Cardiac muscle cell (in vitro differentiated cells and primary cell): ENCODE measurements at places on chromosomes 16 and 17. TPM values are rescaled to one million over a fixed set of nuclear protein-coding genes. Genes with fewer than 3 reads are reported as not detected.

Gene NME1
- total RNA-seq: 58.9 and 104 TPM in 2 replicates

DNA sequence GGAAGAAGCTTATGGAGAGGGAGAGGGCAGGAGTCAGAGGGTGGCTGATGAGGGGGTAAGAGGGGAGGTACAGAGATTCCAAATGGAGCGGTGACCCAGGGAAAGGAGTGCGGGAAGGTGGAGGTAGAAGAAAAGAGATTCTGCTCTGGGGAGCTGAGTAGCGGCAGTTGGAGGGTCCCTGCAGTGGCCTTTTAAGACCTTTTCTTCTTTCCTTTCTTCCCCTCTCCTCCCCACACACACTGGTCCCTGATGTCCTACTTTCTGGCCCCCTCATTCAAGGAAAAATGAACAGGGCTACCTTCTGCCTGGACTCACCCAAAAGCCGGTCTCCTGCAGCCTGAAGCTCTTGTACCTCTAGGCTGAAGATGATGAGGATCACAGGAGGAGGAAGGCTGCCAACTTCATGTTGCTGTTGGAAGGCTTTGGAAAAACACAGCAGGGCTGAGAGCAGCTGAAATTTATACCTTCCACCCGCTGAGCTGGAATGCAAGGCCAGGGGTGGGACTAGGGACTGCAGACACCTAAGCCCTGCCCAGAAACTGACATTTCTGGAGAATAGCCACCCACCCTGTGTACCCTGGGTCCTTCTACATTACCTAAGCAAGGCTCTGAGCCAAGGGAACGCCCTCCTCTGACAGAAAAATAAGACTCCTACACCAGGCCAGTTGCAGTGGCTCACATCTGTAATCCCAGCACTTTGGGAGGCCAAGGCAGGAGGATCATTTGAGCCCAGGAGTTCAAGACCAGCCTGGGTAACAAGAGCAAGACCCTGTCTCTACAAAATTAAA is 9.4 kb upstream of the HEATR6 start:
- DNase-seq: no peak

DNA sequence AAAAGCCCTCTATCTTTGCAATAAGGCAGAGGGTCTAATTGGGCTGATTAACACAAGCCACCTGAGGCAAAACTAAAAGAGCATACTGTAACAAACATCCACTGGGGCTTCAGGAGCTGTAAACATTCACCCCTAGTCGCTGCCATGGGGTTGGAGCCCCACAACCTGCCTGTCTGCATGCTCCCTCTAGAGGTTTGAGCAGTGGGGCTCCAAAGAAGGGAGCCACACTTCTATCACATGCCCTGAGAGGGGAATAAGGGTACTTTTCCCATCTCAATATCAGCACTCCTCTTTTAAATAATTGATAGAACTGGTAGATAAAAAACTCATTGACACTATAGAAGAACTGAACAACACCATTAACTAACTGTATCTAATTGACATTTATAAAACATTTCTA is 130.1 kb upstream of the COX10 start:
- DNase-seq: no peak

- peak; percentile 86 for DNase-seq
Measured at GRCh38 chr17:72556944-72557826, 436.4 kb downstream of the SOX9 start.

Gene TM4SF5
- not detected in 2 replicates for total RNA-seq

- no peak for DNase-seq
Measured at GRCh38 chr16:13988038-13988437, 68.1 kb downstream of the ERCC4 start.

Gene MYCBPAP
- total RNA-seq: 1.2 and 3.2 TPM in 2 replicates
